ENCODE measurements at places on chromosomes 5 and 9.

GRCh38 chr9:136798708-136799078 is 2.6 kb downstream of the CCDC183 start:
- DNase-seq, result no peak

- DNase-seq, result no peak
Observed at GRCh38 chr5:65185468-65185867, 296.3 kb downstream of the ADAMTS6 start.

- DNase-seq, result no peak
Observed at GRCh38 chr9:75814667-75815066, 75.8 kb upstream of the PCSK5 start.

DNA sequence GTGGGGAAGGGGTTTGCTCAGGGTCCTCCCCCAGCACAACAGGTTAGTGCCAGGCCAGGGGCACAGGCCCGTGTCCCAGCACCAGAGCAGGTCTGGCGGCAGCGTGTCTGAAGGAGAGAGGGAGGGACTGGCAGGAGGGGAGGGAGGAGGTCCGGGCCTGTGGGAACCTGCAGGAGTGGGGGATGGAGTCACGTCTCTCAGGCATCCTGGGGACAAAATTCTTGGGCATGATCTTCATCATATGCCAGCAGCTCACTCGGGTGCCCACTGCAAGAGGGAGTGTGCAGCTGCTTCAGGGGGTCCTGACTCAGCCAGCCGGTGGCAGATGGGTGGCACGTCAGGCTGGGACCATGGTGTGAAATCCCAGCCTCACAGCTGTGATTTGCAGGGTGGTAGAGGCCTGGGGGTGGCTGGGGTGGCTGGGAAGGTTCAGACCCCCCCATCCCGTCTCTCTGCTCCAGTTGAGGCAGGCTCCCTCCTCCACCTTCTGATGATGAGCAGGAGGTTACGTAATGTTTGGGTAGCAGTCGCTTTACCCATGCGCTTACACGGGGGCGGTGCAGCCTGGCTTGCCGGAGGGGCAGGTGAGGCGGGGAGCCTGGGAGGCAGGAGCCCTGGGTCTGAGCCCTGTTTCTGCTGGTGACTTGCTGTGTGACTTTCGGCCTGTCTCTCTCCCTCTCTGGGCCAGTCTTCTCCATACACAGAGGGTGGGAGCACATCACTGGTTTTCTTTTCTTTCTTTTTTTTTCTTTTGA is 40.5 kb downstream of the NCS1 start:
- no peak for DNase-seq

DNA sequence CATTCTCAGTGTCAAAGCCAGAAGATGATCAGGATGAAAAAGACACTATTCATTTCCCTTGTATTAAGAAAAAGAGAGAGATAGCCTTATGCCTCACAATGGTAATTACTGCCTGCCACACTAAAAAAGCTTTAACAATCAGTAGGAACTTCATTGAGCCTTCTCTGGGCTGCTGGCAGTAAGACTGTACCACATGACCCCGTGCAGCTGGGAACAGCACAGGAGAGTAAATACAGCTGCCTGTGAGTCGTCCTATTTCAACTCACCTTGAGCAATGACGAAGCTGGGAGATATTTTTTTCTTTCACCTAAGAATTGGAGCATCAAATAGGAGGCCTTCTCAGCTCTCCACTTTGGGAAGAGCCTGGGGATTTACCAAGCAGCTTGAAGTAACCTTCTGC is 316.3 kb downstream of the GABRB2 start:
- DNase-seq, result no peak

GRCh38 chr9:106376689-106377088 is 486.3 kb upstream of the ZNF462 start:
- DNase-seq, result no peak

DNA sequence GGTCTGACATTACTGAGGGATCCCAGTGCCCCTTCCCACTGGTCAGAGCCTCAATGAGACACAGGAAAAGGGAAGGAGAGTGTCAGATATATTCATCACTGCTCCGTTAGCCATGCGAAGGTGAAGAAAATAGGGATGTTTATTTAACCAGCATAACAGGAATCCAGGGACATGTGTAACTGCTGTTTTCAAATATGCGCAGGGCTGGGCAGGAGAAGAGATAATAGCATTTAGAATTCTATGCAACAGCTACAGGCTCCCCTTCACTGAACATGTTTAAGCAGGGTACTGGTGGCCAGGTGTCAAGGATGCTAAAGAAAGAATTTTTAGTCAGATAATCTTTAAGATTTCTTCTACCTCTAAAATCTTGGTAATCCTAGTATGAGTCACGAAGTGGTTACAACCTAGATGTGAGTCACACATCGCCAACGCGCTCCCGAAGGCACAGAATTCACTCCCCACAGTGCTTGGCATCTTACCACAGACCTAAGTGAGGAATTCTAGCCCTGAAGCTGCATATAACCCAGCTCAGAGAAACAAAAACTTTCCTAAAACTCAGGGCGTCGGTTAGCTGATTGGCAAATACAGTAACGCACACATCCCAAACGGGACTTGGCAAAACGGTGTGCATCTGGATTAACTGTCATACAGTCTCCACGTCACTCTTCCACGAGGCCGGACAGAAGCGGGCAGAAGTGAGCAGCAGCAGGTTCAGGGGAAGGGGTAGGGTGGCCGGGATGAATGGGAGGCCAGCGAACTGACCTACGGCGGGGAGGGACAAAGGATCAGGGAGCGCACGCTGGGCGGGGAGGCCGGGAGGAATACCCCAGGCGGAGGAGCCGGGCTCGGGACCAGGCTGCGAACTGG is 1.1 kb downstream of the CTNNAL1 start:
- DNase-seq, result peak; percentile 95

DNA sequence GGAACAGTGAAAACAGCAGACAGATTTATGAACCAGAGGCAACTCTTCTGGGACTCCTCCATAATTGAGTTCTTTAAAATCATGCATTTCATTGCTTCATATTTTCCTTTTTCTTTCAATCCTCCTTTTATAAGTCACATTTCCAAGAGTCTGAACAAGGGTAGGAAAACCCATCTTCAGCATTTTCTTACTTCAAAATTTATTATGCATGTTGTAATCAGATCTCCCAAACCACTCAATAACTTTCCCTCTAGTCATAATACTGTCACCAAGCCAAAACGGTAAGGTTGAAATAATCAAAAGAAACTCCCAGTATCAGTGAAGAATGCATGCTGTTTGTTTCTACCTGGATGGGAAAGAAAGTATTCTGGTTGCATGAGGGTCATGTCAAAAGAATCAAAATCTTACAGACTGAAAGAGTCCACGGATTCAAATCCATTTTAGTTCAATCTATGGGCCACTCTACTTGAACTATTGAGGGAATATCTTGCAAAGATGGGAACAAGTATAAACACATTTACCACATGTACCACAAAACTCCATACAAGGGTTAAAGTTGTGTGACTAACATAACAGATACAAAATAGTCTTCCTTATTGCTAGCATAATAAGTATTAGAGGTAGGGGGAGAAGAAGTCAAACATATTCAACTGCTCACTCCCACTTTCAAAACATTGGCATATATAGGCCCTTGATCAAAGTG is 797.3 kb downstream of the MAT2B start:
- no peak for DNase-seq

- no peak for DNase-seq
Observed at GRCh38 chr5:132058646-132059042, 1.8 kb upstream of the IL3 start.

GRCh38 chr5:5544094-5544663 is 121.7 kb downstream of the ICE1 start:
- no peak for DNase-seq

DNA sequence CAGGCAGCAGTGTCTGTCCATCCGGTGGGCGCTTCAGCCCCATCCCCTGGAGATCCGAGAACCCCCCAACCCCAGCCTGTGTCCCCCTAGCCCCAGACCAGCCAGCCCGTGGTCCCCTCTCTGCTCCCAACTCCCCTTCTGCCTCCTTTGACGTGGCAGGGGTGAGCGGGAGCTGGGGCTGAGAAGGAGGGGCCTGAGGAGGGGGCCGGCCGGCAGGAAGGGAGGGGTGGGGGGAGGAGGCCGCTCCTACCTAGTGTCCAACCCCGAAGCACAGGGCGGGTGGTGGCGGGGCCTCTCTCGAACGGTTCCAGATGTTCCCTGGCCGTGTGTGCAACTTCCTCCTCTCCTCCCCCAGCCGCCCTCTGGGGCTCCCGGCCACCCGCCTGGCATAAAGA is 31.0 kb downstream of the GOLGA2 start:
- DNase-seq, result peak; percentile 95

GRCh38 chr9:133252301-133253020 is 22.5 kb downstream of the ABO start:
- no peak for DNase-seq

GRCh38 chr5:98368141-98368540 is 405.3 kb upstream of the RGMB start:
- no peak for DNase-seq

DNA sequence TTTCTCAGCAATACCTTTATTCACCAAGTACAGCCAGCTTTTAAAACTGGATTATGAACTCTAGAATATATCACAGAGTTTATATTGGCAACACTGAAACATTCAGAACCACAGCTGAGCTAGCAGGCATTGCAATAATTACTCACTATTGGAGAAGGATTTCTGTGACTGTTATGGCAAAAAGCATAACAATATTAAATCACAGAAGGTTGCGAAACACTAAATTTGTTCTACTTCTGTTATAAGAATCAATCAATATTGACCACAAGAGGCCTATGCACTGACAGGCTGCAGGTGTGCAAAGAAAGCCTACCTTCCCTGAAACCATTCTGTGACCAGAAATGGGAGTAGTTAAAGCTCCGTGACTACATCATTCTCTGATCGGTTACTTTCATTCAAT is 59.2 kb downstream of the AP3B1 start:
- peak; percentile 61 for DNase-seq

GRCh38 chr9:133855802-133856521 is 117.8 kb upstream of the SARDH start:
- DNase-seq, result peak; percentile 96

DNA sequence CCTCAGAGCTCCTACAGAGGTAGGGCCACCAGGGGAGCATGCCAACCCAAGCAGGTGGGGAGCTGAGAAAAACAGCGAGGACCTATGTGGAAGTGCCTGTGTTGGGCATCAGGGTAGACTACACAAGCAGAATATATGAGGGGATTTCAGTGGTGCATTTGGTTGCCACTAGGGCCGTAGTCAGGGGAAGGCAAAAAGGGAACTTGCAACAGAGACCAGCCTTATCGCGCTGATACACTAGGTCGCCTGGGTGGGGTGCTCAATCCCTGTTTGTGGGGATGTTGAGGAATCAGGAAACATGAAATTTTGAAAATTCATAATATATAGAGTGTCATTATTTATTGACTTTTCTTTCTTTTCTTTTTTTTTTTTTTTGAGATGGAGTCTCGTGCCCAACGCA is 370.9 kb upstream of the PRR16 start:
- DNase-seq, result no peak

DNA sequence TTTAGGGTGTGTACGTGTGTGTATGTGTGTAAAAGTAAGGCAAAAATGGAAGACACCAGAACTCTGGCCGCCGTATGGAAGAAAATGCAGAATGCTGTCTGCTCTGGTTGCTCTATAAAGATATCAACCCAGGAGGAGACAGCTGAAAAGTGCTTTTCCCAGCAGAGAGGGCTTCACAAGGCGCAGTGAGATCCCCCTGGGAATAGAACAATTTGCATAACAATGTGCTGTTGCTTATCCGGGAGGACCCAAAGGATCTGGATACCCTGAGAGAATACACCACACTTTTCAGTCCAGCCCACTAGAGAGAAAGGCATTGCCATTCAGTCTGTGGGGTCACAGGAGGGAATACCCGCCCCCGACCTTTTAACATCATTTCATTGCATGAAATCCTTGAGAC is 230.6 kb downstream of the EBF1 start:
- no peak for DNase-seq

GRCh38 chr5:111635916-111636570 is 121.0 kb downstream of the NREP start:
- DNase-seq, result peak; percentile 86

DNA sequence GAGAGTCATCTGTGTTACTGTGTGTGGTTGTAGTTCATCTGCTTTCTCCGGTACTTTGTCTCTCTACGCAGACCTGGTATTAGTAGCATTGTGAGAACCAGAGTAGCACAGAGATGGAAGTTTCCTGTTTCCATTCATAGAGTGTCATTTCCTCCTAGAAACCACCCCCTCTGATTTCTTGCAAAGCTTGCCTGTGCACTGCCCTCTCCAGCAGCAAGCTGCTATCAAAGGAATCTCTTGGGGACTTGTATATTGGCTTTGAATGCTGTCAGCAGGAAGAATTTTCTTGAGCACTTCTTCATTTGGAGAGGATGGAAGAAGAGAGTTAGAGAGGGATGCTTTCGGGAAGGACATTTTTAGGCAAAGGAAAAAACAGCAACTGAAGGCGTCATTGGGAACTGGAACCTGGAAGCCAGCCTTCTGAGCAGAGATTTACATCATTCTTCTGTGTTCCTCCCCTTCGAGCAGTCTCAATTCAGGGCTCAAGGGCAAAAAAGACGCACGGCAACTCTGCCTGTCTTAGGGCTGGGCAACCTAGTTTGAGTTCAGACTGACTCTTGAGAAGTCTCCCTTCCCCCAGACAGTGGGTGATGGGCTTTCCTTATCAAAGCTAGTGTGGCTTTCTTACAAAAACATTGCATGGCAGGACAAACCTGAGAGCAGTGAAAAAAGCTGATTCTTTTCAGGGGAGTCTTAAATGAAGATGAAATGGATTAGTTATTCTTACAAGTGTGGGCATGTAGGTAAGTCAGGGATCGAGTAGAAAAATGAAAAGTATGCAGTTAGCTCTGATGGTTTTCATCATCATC is 226.3 kb downstream of the AOPEP start:
- no peak for DNase-seq

DNA sequence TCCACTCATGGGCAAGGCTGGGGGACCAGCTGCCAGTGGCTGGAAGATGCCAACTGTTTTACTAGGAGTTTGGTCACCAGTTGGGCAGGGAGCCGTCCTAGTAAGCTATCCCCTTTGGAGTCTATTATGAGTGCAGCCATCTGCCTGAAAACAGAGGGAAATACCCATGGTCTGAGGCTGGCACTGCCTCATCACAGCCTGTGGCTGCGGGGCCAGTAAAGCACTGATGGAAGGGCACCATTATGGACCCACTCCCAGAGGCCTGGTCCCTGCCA is 187.2 kb upstream of the PANK3 start:
- DNase-seq, result no peak

DNA sequence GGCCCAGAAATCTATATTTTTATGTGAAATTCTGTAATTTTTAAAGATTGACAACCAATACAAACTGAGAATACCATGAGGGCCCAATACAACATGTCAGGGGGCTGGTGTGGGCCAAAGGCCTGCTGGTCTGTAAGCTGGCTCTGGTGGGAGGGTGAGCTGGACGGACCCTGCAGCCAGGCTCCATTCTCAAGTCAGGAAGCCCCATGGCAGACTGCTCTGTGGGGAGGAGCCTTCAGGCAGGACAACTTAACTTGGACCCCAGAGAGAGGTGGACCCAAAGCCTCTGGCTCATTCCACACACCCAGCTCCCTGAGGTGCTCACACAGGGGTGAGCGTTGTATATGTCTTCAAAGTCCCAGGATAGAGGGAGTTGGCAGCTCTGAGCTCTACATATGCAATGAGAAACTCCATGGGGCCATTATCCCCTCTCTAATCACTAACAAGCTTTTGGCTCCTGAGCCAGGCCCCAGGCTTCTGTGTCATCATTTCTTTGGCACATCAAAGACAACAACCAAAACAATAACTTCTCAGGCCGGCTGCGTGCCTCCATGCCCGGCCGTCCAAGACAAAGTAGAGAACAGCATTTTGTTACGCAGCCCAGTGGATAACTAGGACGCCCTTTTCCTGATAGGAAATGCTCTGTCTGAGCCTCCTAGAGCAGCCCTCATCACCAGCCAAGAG is 6.4 kb downstream of the SEPTIN8 start:
- DNase-seq, result peak; percentile 84
